Activated T-helper 1 cell treated with anti-CD3 and anti-CD28 coated beads, Interleukin-12 subunit alpha, Interleukin-12 subunit beta, Interleukin-2, Interleukin-4 antibody, amounts not matched to agents 30 ng/mL and 10 ng/mL and 1 ng/mL, durations not matched to agents 14 hours and 24 hours and 36 hours (primary cell): ENCODE measurements at places on chromosomes 4 and X.
A peak's percentile ranks its signal among the peaks of the same experiment; 100 is the strongest.

- DNase-seq, result no peak
These were observed 35.0 kb upstream of the RASGEF1B start for GRCh38 chr4:81506731-81507130.

- no peak for DNase-seq
These were observed 147.6 kb upstream of the FGF16 start for GRCh38 chrX:77299549-77299948.

- no peak for DNase-seq
These were observed 947.8 kb downstream of the C4orf33 start for GRCh38 chr4:130043732-130044160.

GRCh38 chr4:84985952-84986351, 19.5 kb upstream of the WDFY3 start:
- DNase-seq, result no peak

- no peak for DNase-seq
These were observed 81.5 kb downstream of the CFAP299 start for GRCh38 chr4:80417019-80417418.

DNA sequence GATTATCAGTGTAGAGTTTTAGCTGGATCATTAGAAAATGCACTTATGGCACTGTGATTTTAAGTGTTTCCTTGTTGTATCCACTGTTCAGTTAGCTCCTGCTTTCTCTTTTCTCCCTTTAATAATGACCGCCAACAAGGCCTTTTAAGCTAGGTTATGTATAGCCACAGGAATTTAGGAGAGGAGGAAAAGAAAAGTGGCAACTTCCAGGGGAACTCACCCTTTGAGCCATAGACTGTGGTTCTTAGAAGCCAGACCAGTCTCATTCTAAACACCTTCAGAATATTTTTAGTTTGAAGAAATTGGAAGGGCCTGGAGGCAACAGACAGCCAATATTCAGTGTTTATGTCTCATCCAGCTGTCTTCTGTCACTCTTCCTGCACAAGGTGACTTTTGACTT, 6.1 kb downstream of the FGF2 start:
- no peak for DNase-seq

DNA sequence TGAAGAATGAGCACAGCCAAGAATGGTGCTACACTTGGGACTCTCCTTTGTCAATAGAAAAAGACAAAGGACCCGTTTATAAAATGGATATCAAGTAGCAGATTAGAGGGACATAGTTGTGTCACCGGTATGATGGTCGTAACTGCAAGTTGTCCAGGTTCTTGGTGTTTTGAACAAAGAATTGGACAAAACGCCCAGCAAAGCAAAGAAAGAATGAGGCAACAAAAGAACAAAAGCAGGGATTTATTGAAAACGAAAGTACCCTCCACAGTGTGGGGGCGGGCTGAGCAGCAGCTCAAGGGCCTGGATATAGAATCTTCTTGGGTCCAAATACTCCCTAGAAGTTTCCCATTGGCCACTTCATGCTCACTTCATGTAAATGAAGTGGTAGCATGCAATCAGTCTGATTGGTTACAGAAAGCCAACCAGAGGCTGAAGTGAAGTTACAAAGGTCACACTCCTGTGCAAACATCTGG, 54.7 kb downstream of the SHROOM3 start:
- DNase-seq, result no peak

- no peak for DNase-seq
These were observed 14.8 kb upstream of the BBS7 start for GRCh38 chr4:121885115-121885514.

DNA sequence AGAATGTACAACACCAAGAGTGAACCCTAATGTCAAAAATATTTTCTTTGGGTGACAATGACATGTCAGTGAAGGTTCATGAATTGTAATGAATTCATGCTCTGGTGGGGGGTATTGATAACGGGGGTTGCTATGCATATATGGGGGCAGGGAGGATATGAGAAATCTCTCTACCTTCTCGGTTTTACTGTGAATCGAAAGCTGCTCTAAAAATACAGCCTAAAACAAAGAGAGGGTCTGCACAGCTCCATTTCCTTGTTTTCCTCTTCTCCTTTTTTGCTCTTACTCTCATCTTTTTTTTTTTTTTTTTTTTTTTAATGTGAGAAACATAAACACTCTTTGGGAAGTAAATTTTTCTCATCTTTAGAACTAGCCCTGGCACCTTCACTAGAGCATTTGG, 85.8 kb downstream of the DCTD start:
- no peak for DNase-seq

DNA sequence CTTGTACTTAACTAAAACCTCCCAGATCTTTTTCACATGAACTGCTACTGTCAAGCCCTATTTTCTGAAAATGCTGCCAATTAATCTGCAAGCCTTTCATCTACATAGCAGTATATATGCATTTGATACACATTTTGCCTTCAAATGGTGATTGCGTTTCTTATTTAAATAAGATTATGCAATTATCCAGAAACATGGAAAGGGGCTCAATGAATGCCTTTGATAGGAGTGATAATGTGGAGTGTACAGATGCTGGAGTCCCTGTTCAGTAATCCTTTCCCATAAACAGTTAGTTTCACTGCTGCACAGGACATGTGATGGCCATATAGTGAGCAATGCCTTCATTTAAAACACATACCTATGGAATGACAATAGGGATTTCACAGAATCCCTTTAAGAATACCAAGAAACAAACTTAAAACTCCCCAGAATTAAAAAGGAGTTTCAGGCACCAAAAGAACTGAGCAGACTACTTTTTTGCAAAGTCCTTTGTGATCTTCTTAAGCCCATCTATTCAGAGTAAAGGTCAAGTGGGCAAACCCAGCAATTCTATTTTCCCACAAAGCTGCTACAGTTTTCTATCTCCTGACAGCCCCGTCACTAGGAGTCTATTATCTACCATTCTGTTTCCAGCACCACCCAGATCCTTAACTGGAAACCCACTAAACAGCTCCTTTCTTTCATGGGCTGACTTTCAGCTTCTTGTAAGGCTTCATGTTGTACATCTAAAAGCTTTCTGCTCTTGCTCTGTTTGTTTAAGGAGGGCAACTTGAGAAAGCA, 120.3 kb downstream of the UNC5C start:
- no peak for DNase-seq

- DNase-seq, result peak; percentile 50
These were observed 12.4 kb downstream of the GPAT3 start for GRCh38 chr4:83548151-83548905.

GRCh38 chr4:164888096-164888715, 11.2 kb downstream of the APELA start:
- DNase-seq, result no peak

DNA sequence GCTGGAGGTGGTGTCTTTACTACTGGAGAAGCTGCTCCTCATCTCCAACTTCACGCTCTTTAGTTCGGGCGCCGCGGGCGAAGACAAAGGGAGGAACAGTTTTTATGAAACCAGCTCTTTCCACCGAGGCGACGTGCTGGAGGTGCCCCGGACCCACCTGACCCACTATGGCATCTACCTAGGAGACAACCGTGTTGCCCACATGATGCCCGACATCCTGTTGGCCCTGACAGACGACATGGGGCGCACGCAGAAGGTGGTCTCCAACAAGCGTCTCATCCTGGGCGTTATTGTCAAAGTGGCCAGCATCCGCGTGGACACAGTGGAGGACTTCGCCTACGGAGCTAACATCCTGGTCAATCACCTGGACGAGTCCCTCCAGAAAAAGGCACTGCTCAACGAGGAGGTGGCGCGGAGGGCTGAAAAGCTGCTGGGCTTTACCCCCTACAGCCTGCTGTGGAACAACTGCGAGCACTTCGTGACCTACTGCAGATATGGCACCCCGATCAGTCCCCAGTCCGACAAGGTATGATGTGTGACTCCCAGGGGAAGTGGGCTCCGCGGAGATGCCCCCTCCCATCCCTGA, 634 bp downstream of the LRAT start:
- DNase-seq, result no peak

GRCh38 chr4:53500546-53500945, 90.7 kb downstream of the LNX1 start:
- no peak for DNase-seq

- no peak for DNase-seq
These were observed 32.2 kb downstream of the RNF212 start for GRCh38 chr4:1080961-1081688.

DNA sequence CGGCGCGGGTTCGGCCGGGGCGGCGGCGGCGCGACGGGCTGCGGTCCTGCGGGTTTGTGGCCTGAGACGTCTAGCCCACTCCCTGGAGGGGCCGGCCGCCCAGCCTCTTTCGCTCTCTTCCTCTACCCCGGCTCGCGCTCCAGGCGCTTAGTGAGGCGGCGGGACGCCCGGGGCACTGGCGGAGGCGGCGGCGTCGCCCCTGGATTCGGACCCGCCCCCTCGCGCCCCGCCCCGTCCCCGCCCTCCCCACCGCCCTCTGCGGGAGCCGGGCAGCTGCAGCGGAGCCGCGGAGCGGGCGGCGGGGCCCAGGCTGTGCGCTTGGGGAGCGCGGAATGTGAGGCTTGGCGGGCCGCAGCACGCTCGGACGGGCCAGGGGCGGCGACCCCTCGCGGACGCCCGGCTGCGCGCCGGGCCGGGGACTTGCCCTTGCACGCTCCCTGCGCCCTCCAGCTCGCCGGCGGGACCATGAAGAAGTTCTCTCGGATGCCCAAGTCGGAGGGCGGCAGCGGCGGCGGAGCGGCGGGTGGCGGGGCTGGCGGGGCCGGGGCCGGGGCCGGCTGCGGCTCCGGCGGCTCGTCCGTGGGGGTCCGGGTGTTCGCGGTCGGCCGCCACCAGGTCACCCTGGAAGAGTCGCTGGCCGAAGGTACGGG, at the start of gene BMP2K:
Gene BMP2K (plus strand): TSS at position 272 of the 650 bp plus-strand sequence. CDS start 194 bp downstream, at position 466.
- peak; percentile 72 for DNase-seq

DNA sequence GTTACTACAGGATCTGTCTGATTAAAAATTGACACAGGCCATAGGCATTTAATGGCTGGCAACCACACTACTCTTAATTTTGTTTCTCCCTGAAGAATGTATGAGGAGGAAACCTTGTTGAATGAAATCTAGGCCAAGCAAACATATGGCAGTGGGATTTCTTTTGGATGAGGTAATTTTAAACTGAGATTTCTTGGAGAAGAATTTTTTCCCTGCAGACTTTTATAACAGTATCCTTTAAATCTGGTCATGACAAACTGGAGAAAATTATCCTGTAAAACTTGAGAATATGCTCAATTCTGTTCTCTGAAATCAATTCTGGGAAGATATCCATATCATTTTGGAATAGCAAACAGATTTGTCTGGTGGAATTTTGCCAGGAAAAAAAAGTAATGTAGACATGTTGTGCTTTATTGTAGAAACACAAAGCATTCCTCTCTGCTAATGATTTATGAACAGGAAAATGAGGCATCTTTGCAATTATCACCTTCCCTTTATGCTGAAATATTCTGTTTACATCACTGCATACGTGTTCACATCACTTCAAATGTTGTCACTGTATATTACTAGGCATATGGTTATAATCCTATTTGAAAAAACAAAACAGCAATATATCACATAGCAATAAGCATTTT, 108.3 kb upstream of the ARSJ start:
- DNase-seq, result no peak

DNA sequence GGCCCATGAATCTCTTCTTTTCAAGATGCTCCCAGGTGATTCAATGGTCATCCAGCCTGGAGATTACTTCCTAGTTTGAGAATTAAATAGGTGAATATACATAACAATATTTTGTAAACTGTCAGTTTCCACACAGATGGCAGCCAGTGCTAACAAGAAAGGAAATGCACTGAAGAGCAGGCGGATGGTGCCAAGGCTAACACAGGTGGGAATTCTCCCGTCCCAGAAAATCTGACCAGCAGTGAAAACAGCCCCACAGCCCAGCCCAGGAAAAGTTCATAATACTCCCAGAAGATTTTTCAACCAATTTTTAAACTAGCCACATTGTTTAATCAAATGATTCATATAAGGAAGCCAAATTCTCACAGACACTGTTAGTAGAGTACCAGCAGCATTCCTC, 387.2 kb upstream of the GATB start:
- no peak for DNase-seq

DNA sequence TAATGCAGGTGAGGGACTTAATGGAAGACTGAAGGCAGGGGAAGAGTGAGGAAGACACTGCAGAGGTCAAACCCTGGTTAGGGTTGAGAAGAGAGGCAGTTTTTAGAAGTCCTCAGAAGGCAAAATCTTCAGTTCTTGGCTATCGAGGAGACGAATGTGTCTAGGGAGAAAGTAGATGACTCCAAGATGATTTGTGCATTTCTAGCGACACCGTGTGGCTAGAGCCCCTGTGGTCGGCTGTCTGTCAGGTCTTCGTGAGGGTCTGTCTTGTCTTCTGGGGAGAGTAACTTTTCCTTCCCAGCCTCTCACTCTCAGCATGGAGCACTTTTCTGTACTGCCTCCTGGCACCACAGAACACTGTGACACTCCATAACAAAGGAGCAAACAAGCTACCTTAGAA, 458.1 kb downstream of the STIM2 start:
- no peak for DNase-seq

GRCh38 chr4:100796332-100796731, 278.5 kb upstream of the EMCN start:
- no peak for DNase-seq

DNA sequence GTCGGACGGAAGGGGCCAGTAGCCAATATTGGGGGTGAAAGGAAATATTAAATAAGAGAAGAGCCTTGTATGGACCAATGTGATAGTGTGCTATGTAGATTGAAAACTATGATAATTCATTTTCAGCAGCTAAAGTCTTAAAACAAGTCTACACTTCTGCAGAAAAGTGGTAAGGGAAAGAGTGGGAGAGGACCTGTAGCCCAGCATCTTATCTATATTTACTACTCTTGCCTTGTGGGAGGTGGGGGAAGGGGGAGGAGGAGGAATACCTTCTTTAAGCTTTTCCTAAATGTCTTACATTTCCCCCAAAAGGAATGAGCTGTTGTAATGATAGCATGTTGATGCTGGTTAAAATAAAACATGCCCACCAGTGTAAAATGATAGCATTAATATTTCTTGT, 220.0 kb upstream of the SPRY1 start:
- no peak for DNase-seq

GRCh38 chrX:101462892-101463291, 22.4 kb upstream of the ARMCX4 start:
- DNase-seq, result no peak

GRCh38 chr4:7044137-7044930, 1.2 kb downstream of the TADA2B start:
- DNase-seq, result no peak

DNA sequence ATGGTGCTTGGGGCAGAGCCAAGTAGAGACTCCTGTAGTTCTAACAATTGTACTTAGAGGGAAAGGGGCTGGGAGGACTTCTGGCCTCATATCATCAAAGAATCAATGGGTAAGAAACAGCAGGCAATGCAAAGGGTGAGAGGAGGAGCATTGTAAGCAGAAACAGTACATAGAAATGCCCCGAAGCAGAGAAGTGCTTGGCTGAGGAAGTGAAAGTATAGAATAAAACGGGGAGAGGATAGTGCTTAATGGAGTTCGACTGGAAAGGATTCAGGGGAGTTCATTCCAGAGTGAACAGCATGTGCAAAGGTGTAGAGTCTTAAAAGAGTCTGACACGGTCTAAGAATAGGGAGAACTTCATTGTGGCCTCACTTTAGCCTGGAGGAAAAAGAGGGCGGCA, 103.0 kb downstream of the SYNPO2 start:
- no peak for DNase-seq

- no peak for DNase-seq
These were observed 145.6 kb upstream of the DCAF8L1 start for GRCh38 chrX:28126886-28127285.
